Kidney capillary endothelial cell (primary cell): ENCODE measurements at places on chromosomes 12 and 14.

GRCh38 chr14:93727039-93727740, 61.1 kb downstream of the PRIMA1 start:
- DNase-seq: no peak

- no peak for DNase-seq
Measured at GRCh38 chr14:94561656-94562010, 391 bp downstream of the SERPINA4 start.

DNA sequence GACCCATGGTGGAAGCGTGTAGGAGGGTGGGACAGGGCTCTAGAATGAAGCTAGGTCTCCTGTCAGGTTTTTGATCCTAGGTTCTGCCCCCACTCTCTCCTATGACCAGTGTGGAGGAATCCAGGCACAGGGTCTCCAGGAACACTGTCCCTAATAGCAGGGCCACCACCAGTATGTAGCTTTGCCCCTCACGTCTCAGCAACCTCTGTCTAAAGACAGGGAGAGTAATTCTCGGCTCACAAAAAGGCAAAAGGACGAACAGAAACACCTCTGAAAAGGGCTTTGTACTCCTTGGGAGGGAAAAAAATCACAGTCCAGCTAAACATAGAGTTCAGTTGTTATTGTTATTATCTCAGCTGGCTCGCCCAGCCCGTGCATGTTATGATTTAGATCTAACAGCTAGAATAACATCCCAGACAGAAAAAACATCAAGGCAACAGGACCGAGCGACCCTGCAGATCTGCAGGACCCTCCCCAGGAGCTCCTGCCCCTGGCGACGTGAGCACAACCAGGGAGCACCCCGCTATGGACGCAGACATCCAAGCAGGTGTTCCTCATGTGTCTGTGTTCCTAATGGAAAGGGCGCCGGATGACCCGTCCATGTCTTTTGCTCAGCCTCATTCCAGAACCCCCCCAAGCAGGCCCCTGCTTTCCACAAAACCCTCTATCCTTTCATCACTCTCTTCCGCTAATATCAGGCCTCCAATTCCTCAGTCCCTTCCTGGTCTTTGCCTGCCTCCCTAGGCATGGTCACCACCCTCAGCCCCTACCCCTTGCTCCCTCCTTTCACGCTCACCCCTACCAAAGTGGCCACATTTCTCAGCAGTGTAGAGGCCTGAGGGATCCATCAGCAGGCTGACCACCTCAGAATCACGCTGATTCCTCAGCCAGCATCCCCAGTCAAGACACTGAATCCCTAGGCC, 14.2 kb upstream of the SLC6A12 start:
- no peak for DNase-seq

DNA sequence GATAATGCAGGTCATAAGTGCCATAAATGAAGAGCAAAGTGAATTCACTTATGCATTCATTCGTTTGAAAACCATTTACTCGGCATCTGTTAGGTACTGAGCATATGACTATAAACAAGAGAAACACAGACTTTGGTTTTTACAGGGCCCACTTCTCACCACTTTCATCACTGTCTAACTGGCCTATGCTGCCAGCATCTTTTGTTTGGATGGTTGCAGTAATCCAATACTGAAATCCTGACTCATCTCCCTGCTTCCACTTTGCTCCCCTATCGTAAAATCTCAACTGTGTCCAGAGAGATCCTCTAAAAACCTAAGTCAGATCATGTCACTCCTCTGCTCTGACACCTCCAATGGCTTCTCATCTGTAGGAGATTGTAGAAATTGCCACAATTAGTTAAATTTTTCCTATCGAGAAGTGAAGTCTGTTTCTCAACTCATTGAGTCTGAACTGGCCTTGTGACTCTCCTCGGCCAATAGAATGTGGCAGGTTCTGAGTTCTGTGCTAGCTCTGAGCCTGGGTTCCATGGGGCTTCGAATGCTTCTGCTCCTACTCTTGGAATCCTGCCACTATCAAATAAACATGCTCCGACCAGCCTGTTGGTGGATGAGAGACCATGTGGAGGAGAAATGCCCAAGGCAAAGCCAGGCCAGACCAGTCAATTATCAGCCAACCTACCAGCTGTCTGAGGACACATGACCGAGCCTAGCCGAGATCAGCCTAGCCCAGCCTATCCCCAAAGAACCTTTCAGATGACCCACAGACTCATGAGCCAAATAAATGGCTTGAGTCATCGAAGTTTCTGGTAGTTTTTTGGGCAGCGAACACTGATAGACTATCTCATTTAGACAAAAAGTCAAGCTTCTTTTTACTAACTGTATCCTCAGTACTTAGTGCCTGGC, 2.2 kb upstream of the BATF start:
- DNase-seq: no peak

GRCh38 chr12:76611533-76611932, 52.0 kb upstream of the OSBPL8 start:
- no peak for DNase-seq

DNA sequence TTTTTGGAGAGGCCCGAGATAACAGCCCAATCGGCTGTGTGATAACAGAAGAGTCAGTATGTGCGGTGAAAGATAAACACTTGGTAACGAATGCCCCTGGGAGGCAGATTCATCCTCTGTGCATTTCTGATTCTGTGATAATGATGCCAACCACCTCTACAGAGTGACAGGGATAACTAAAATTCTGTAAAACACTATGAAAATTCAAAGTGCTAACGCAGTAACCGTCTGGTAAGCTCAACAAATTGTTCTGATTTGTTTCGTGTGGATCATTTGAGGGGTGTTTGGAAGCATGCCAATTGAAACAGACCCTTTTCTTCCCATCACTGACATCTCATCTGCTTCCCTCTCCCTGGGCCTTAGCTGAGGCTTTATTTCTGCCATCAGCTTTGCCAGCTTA, 76.3 kb downstream of the ESR2 start:
- no peak for DNase-seq

DNA sequence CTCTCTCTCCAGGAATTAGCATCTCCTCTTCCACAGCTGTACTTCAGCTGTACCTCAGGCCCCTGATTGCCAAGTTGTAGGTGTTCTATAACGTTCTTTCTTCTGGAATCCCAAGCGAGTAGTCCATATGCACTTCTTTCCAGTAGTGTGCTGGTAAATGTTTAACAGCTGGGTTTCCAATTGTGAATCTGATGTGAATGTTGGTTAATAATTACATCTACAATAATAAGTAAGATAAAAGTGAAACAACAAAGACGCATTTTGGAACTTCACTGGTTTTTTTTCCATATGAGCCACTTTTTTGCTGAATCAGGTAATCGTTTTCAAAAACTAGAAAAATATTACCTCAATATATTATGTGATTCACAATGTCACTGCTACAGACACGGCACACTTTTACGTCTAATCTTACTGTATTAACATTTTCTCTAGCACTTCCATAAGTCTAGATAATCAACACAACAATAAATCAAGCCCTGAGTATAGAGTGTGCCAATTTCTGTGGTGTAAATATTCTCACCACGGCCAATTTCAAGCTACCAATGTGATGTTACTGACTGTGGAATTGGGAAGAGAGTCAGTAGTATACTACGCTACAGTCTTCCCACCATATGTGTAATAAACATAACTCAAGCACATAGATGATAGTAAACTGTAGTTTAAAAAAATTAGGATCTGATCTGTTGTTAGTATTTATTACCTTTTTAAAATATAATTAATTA, 113.0 kb downstream of the ZFP36L1 start:
- no peak for DNase-seq

GRCh38 chr12:66041651-66042363, 88.7 kb downstream of the LLPH start:
- no peak for DNase-seq

GRCh38 chr12:53115112-53115890, 12.0 kb downstream of the SOAT2 start:
- DNase-seq: no peak

DNA sequence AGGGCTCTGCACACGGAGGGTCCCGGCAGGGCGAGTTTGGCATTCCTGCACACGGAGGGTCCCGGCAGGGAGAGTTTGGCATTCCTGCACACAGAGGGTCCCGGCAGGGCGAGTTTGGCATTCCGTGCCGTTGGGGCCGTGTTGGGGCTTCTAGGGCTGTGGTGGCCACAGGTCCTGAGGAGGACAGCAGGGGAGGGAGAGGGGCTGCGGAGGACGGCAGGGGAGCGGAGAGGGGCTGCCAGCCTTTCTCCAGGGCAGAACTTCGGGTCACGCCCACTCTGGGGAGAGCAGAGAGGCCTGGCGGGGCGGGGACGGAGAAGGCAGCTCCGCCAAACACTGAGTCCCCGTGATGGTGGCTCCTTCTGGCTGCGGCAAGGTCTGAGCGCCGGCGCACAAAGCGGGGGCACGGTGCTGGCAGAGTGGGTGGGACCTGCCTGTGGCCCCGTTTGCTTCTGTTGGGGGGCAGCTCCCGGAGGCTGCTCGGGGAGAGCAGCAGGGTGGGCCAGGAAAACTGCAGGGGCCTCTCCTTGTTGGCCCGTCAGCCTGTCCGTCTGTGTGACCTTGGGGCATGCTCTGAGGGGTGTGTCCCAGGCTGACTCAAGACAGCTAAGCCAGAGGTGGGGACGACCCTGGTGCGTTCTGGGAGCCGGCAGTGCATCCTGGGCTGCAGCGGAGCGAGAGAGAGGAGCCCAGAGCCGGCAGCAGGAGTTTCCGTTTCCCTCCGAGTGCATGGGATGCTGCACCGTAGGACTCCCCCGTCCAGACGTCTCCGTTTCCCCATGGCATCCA, 60.2 kb downstream of the LRCOL1 start:
- no peak for DNase-seq

DNA sequence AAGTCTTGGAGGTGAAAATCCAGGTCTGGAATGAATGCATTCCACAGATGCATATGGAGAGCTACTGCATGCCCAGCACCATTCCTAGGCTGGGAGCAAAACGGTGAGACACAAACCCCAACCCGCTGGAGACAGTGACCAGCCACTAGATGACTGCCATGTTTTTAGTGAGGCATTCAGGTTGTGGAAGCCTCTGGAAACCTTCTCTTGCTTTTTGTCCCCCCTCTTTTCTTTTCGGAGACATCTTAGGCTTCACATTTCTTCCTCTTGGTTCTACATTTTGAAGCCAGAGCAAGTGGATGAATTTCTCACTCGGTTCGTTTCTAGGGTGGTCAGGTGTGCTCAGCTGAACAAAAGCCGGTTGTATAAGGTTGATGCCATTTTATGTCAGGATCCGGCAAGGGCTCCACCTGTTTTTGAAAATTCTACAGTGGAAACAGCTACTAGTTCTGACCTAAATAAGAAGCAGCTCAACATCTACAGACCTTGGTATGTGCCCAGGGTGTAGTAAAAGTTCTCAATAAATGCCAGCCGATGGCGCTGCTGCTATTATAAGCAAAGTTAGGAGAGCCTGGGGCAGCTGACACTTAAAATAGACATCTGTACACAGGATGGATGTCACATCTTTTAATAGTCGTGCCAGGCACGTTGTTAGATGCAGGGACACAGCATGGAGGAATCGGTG, 1.8 kb upstream of the ZNF839 start:
- no peak for DNase-seq

GRCh38 chr14:68566075-68566474, 226.8 kb downstream of the ZFP36L1 start:
- DNase-seq: no peak

DNA sequence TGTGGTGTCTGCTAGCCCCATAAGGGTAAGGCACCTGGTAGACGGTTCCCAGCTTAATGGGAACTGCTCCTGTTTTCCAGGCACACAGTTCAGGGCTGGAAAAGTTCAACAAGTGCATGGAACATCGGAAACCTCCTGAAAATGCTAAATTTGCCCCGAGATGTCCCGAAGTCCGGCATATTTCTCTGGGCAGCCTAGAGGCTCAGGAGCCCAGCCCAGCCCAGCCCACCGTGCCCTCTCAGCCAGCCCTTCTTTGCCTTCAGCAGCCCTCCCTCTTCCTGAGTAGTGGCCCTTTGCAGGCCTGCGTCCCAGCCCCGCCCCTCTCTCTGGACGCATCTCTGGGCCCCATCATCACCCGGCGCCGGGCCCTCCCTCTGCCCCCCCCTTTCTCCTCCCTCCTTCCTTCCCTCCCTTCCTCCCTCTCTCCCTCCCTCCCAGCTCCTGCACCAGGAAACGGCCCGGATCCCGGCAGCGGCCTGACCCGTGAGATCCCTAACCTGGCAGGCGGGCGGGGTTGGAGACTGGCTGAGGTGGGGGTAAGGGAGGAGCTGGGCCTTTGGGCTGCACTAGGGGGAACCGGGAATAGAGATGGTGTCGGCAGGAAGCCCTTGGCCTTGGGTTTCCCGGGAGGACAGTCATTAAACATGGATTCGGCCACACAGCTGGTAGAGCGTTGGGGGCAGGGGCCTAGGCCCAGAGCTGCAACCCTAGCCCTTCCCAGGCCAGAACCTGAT, at the start of gene BCL2L2:
Gene BCL2L2 (plus strand): TSS at position 422 of the 734 bp plus-strand sequence. CDS start 935 bp downstream, outside the sequence.
- peak; percentile 66 for DNase-seq

DNA sequence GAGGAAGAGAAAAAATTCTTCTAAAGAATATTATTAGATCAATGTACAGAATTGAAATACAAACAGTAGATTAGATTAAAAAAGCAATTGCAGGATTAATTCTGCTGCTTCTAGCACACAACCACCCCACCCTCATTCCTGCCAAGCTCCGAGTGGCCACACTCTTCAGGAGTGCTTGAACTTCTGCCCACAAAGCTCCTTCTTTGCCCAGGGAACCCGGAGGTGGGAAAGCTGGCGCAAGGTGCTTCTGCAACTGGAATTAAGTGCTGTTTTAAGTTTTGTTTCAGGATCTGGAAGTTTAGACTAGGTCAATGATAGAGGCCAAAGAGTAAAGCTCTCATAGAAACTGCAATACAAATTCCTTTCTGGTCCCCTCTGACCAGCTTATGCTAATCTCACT, 94.1 kb upstream of the BMP4 start:
- DNase-seq: no peak

- DNase-seq: no peak
Measured at GRCh38 chr12:104673696-104674482, 217.1 kb downstream of the CHST11 start.

DNA sequence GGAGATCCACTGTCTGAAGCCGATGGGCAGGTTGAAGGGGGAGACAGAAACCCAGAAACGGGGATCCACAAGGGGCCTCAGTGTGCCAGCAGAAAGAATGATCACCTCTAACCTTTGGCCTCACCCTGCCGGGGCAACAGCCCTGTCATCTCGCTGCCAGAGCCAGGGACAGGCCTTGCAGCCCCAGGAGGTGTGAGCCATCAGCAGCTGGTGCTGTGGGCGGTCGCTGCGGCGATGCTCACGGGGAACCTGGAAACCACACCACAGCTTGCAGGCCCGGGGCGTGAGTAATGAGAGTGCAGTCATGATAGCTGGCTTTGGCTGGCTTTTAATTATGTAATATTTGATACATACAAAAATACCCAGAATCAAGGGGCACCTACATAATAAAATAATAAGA, 4.7 kb upstream of the TTC7B start:
- no peak for DNase-seq

DNA sequence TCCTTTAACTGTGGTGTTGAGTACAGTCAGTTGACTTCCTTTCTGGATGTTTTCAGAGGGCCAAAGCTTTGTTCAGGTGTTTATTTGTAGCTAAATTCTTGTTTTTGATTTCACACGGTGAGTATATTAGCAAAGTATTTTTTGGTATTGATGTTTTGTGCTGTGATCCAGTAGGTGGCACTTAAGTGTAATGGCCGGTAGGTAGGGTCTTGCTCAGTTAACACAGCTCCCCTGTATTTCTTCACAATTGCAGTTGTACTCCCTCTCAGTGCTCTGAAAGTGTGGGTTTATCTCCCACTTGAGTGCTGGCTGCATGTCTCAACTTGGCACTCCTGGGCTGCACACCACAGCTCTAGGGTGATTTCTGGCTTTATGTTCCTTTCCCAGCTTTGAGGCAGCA, 339.5 kb downstream of the AEBP2 start:
- DNase-seq: no peak
